ENCODE measurements at places on chromosomes 2 and 18.

GRCh38 chr18:76981396-76981968, 151.1 kb downstream of the MBP start:
- no peak for DNase-seq

GRCh38 chr2:24107-24506, 22.2 kb downstream of the FAM110C start:
- DNase-seq = no peak

DNA sequence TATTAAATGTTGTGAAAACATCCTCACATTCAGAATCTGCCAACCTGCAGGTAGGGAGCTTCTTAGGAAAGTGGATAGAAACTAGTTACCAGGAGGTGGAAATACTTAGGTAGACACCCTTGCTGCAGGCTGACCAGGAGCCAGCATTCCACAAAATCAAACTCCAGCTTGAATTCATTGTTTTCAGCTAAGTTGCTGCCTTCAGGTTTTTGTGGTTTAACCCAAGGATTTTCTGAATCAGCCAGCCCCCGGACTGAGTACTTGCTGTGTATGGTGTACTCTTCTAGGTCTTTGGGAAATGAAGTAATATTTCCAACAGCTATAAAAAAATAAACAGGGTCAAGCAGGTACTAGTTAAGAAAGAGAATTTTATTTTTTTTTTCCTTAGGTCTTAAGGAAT, 192.1 kb upstream of the CHST9 start:
- no peak for DNase-seq

DNA sequence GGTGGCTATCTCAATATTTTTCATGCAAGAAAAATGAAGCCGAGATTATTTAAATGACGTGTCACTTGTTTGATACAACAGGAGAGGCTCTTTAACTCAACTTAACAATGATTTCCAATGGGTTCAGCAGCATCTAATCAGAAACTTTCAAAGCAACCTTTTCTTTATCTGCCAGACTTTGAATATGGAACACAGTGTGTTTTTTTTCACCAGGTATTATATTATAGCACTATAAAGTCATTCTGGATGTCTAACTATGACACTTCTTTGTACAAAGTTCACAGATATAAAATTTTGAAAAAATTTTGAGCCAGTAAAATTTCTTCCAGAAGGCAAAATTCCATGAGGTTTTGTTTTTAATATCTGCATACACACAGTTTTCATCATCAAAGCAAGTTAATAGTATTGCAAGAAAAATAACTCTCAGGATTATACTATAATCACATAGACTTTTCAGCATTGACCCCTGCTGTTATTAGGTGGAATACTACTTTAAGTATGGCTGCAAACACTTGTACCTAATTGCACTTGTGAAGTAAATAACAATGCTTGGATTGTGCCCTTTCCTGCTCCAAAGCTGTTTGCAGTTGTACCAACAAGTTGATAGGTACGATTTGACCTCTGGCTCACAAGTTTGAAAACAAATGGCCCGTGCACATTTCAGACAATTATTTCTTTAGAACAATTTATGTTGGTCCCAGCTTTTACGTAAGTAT, 44.0 kb upstream of the DSG1 start:
- no peak for DNase-seq

GRCh38 chr18:55338978-55339650, 248.9 kb downstream of the TCF4 start:
- DNase-seq = no peak

DNA sequence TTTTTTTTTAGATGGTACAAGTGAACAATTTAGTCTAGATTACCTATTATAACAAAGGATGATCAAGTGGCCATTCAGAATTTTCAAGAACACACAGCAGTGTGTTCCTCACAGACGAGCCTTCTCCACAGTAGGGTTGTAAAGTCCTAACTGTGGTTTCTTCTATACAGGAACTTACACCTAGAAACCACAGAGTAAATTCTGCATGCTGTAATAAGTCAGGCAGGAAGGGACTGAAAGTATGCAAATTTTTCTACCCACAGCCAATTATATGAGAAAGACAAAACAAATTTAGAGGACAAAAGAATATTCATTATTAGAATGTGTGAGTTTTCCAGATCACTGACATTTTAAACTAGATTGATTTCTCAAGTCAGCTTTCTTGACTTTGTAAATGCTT, 99.5 kb downstream of the RBMS1 start:
- DNase-seq = no peak

- no peak for DNase-seq
These were observed 53.4 kb downstream of the SLC4A10 start for GRCh38 chr2:161677634-161678033.

DNA sequence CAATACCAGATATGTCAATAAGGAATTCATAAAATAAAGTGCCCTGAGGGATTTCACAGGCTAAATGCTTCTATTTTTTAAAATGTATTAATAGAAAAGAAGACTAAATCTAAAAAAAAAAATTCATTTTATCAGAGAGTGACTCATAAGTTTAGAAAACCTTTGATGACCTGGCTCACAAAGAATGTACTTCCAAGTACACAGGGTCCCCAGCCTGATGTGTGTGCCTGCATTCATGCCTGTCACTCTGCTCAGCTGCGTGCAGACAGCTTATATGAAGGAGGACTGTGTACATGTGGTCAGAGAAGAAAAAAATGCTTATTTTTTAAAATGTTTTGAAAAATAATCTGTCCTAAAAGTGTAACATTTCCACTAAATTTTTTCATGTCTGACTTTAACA, 3.0 kb upstream of the CPS1 start:
- no peak for DNase-seq
